Ascending aorta (tissue), 2 donors: ENCODE measurements at places on chromosomes 12 and 14. TPM values are rescaled to one million over a fixed set of nuclear protein-coding genes. Genes with fewer than 3 reads are reported as not detected.

GRCh38 chr12:130463818-130464670 is 126.4 kb downstream of the PIWIL1 start:
- H3K4me1 ChIP-seq = no peaks in the 10 kb centered on the region
- H3K27ac ChIP-seq = no peak overlapping the region
- H3K27me3 ChIP-seq = no peaks in the 10 kb centered on the region
- H3K4me3 ChIP-seq = no peak overlapping the region

GRCh38 chr12:80235944-80236343 is 136.6 kb downstream of the OTOGL start:
- no peak for DNase-seq
- H3K27ac ChIP-seq = no peak overlapping the region
- H3K27me3 ChIP-seq = no peaks in the 10 kb centered on the region
- H3K4me3 ChIP-seq = no peak overlapping the region
- H3K36me3 ChIP-seq = no peaks in the 10 kb centered on the region

- no peak for DNase-seq
- no peaks in the 10 kb centered on the region for H3K27me3 ChIP-seq
- H3K4me1 ChIP-seq = no peaks in the 10 kb centered on the region
- H3K36me3 ChIP-seq = no peaks in the 10 kb centered on the region
Observed at GRCh38 chr14:79464468-79464867, 746.8 kb downstream of the DIO2 start.

- H3K36me3 ChIP-seq = no peaks in the 10 kb centered on the region
- peaks cover 10% of the 10 kb centered on the region for H3K4me1 ChIP-seq
- peak overlapping the region; percentile 85 for H3K27ac ChIP-seq
- no peak overlapping the region for H3K4me3 ChIP-seq
- H3K27me3 ChIP-seq = no peaks in the 10 kb centered on the region
Observed at GRCh38 chr12:11730299-11731041, 81.0 kb downstream of the ETV6 start.

- H3K27me3 ChIP-seq = no peaks in the 10 kb centered on the region
- H3K36me3 ChIP-seq = no peaks in the 10 kb centered on the region
- no peak for DNase-seq
- H3K4me3 ChIP-seq = no peak overlapping the region
- no peaks in the 10 kb centered on the region for H3K4me1 ChIP-seq
Observed at GRCh38 chr12:48265777-48266176, 62.7 kb upstream of the OR10AD1 start.

DNA sequence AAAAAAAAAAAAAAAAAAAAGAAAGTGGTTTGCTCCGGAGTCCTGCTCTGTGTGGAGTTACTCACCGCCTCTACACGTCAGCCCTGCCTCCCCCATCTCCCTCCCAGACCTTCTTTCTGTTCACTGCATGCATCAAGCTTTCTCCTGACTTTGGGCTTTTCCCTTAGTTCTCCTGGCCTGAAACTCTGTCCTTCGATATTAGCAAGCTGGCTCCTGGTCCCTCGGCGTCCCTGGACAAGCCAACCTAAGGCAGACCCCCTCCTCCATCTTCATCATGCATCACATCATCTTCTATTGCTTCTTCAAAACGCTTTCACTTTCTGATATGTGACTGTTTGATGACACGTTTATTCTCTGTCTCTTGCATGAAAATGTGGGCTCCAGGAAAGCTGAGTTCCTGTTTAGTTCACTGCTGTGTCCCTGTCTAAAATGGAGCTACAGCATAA is 40.6 kb downstream of the SLC15A4 start:
- no peaks in the 10 kb centered on the region for H3K27me3 ChIP-seq
- no peak overlapping the region for H3K4me3 ChIP-seq
- no peaks in the 10 kb centered on the region for H3K4me1 ChIP-seq
- DNase-seq = no peak
- H3K36me3 ChIP-seq = no peaks in the 10 kb centered on the region

GRCh38 chr14:69700575-69700974 is 66.4 kb upstream of the SRSF5 start:
- no peak overlapping the region for H3K4me3 ChIP-seq
- DNase-seq = no peak
- H3K4me1 ChIP-seq = no peaks in the 10 kb centered on the region
- H3K27me3 ChIP-seq = no peaks in the 10 kb centered on the region
- H3K27ac ChIP-seq = no peak overlapping the region
- peaks cover 4% of the 10 kb centered on the region for H3K36me3 ChIP-seq

GRCh38 chr12:15336768-15337553 is 14.7 kb downstream of the PTPRO start:
- H3K4me3 ChIP-seq = no peak overlapping the region
- H3K4me1 ChIP-seq = no peaks in the 10 kb centered on the region
- H3K27ac ChIP-seq = no peak overlapping the region
- H3K27me3 ChIP-seq = no peaks in the 10 kb centered on the region
- H3K36me3 ChIP-seq = no peaks in the 10 kb centered on the region

- DNase-seq = no peak
- H3K36me3 ChIP-seq = no peaks in the 10 kb centered on the region
- H3K4me1 ChIP-seq = no peaks in the 10 kb centered on the region
- H3K27ac ChIP-seq = no peak overlapping the region
- H3K27me3 ChIP-seq = no peaks in the 10 kb centered on the region
Observed at GRCh38 chr12:14810953-14811483, 3.0 kb downstream of the SMCO3 start.

DNA sequence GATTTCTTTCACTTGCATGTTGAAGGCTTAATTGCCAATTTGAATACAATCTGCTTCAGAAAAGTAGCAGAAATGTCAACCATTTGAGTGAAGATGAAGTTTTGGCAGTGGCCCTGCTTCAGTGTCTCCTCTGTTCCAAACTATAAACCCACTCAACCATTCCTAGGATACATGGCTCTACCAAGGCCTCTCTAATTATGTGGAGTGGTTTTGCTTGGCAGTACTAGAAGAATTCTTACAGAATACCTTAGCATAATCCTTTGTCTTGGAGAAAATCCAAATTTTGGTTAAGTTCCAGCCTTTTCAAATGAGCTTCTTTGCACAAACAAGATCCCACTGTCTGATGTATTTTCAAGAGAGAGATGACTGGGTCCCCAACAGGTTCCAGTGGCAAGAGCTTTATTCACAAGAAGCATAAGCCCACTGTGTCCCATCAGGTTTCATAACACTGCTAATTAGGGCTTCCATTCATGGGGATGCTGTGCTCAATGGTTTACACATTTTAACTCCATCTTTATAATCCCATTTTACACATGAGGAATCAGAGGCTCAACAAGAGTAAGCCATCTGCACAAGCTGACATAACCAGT is 234.5 kb downstream of the IPO8 start:
- no peaks in the 10 kb centered on the region for H3K36me3 ChIP-seq
- no peak overlapping the region for H3K4me3 ChIP-seq
- H3K27ac ChIP-seq = no peak overlapping the region

DNA sequence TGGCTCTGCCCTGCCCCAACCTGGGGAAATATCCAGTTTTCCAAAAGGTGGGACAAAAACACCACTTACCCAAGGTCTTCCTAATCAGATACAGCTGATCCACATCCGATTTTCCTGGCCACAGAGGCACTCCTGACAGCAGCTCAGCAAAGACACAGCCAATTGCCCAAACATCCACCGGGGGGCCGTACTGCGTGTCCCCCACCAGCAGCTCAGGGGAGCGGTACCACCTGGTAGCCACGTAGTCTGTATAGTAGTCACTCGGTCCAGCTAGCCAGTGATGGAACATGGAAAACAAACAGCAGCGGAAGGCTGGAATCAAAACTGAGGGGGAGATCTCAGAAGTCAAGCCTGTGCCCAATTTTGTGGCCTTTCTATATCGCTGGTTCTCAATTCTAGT is 28.8 kb downstream of the DMAC2L start:
- no peak for DNase-seq
- no peak overlapping the region for H3K27ac ChIP-seq
- no peaks in the 10 kb centered on the region for H3K36me3 ChIP-seq
- no peaks in the 10 kb centered on the region for H3K4me1 ChIP-seq
- no peaks in the 10 kb centered on the region for H3K27me3 ChIP-seq

GRCh38 chr12:110637869-110638441 is 24.0 kb downstream of the TCTN1 start:
- DNase-seq = no peak
- H3K27me3 ChIP-seq = no peaks in the 10 kb centered on the region
- peaks cover 3% of the 10 kb centered on the region for H3K4me1 ChIP-seq
- H3K27ac ChIP-seq = no peak overlapping the region
- H3K4me3 ChIP-seq = no peak overlapping the region
- no peaks in the 10 kb centered on the region for H3K36me3 ChIP-seq

DNA sequence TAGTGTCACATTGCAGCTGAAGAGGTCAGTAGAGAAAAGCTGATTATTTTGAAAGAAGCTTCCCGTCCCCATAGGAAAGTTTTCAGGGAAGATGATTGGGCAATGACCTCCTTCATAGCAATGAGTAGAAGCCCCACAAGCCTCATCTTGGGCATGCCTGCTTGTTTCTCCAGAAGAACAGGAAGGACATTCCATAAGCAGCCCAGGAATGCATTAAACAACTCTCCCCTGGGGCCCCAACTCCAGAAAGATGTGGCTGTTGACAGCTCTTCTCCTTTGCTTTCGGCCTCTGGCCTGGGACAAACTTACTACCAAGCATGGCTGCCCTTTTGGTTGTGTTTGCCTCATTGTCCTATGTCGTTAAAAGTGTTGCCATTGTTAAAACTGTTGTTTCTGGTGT is 5.7 kb upstream of the VDR start:
- H3K36me3 ChIP-seq = no peaks in the 10 kb centered on the region
- H3K4me3 ChIP-seq = no peak overlapping the region
- no peak for DNase-seq
- H3K4me1 ChIP-seq = no peaks in the 10 kb centered on the region
- no peaks in the 10 kb centered on the region for H3K27me3 ChIP-seq
- no peak overlapping the region for H3K27ac ChIP-seq

DNA sequence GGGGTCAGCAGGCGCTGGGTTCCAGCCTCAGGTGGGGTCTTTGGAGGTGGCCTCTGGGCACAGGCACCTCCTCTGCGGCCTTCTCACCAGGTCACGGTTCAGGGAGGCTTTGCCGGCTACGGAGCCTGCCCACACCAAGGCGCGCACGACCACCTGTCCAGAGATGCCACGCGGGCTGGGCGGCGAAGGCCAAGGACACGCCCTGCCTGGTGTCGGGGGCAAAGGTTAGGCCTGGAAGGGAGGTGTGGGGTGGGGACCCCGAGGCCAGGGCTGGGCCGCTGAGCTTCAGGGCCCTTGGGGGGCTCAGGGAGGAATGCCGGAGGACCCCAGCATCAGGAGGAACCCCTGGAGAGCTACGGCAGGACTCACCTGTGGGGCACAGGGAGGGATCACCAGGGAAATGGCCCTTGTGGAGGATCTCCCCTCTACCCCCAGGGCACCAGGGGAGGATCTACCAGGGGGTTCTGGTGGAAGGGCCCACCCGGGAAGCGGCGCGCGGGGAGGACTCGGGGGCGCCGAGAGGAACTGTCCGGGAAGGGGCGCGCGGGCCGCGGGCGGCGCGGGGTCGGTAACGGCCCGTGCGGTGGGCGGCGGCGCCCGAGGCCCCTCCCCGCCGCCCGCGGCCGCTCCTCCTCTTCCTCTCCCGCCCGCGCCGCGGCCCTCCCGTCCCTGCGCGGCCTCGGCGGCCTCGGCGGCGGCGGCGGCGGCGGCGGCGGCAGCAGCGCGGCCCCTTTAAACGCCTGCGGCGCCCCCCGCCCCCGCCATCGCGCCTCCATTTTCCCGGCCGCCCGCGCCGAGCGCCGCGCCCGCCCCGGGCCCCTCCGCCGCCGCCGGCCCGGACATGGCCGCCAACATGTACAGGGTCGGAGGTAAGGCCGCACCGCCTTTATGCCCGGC is at the start of gene MTA1:
TSS of gene MTA1 (plus strand) at position 633 of the 897 bp plus-strand sequence. CDS start at position 842, 209 bp downstream.
- peak within 1 kb of the TSS; percentile 88 for H3K4me3 ChIP-seq
- H3K27ac ChIP-seq = peak within 1 kb of the TSS; percentile 65
- no peaks in the 10 kb centered on the region for H3K36me3 ChIP-seq
- DNase-seq = no peak
- H3K4me1 ChIP-seq = peaks cover 10% of the 10 kb centered on the region

GRCh38 chr14:98433436-98433835 is 838.6 kb downstream of the BCL11B start:
- H3K27ac ChIP-seq = no peak overlapping the region
- DNase-seq = no peak
- H3K4me3 ChIP-seq = no peak overlapping the region
- no peaks in the 10 kb centered on the region for H3K27me3 ChIP-seq

DNA sequence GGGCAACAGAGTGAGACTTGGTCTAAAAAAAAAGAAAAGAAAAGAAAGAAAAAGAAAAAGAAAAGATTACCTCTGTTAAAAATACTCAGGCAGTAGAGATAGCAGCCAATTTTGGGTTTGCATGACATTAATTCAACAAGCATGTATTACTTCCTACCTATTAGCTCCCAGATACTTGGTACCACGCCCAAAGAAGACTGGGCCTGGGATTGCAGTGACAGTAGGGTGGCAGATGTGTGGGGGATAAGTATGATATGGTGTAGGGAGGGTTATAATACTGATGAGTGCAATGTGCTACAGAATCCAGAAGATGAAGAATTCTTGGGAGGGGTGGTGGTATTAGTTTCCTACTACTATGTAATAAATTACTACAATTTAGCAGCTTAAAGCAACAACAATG is 46.4 kb upstream of the FOS start:
- no peak overlapping the region for H3K4me3 ChIP-seq
- no peak for DNase-seq
- H3K4me1 ChIP-seq = peaks cover 12% of the 10 kb centered on the region

The ACRBP gene
- 10.6 TPM for total RNA-seq

The AMN gene
- 0.32 TPM for total RNA-seq

The USP44 gene
- 5.7 TPM for total RNA-seq

The ARHGAP9 gene
- 21.6 TPM for total RNA-seq

The SMAGP gene
- 27.4 TPM for total RNA-seq

The CLEC2D gene
- total RNA-seq = not detected

The EML5 gene
- 0.21 TPM for total RNA-seq

The TAS2R43 gene
- total RNA-seq = not detected

The KITLG gene
- 13.2 TPM for total RNA-seq

The RD3L gene
- total RNA-seq = not detected

The SLC2A14 gene
- not detected for total RNA-seq

The SERPINA10 gene
- not detected for total RNA-seq

The KLRC2 gene
- total RNA-seq = not detected

The OGFOD2 gene
- 19.6 TPM for total RNA-seq

The TSHR gene
- total RNA-seq = not detected
